ENCODE measurements at places on chromosomes 3 and 15. TPM values are rescaled to one million over a fixed set of nuclear protein-coding genes. Genes with fewer than 3 reads are reported as not detected.

MYL3 gene
- total RNA-seq, result not detected

TTC21A gene
- total RNA-seq, result 2.8 TPM

GOLGA8R gene
- total RNA-seq, result 4.8 TPM

CHRM5 gene
- not detected for total RNA-seq

CLEC3B gene
- total RNA-seq, result 23.7 TPM

ROPN1B gene
- not detected for total RNA-seq

WDR5B gene
- 5.0 TPM for total RNA-seq

PLAAT1 gene
- total RNA-seq, result not detected

CTDSPL2 gene
- 71.1 TPM for total RNA-seq

HESX1 gene
- 0.85 TPM for total RNA-seq

STRA6 gene
- total RNA-seq, result 2.5 TPM

DOCK3 gene
- total RNA-seq, result 0.28 TPM

CFAP20DC gene
- total RNA-seq, result 2.0 TPM

CEP70 gene
- 26.8 TPM for total RNA-seq

ZMYND10 gene
- total RNA-seq, result 0.58 TPM

RARB gene
- 52.7 TPM for total RNA-seq

TJP1 gene
- 40.6 TPM for total RNA-seq

CEP19 gene
- 5.1 TPM for total RNA-seq

SLC7A14 gene
- 1.2 TPM for total RNA-seq

CA12 gene
- 195 TPM for total RNA-seq

MAP1A gene
- total RNA-seq, result 39.5 TPM

FGD5 gene
- 0.85 TPM for total RNA-seq

LINS1 gene
- 9.4 TPM for total RNA-seq

HDDC3 gene
- 21.5 TPM for total RNA-seq

SERPINI2 gene
- not detected for total RNA-seq

FOXL2 gene
- total RNA-seq, result 0.19 TPM

MYO5A gene
- total RNA-seq, result 50.2 TPM

CLPX gene
- 29.9 TPM for total RNA-seq

CLDN18 gene
- total RNA-seq, result not detected

PATL2 gene
- 0.56 TPM for total RNA-seq

FLNB gene
- total RNA-seq, result 105 TPM

IL12A gene
- total RNA-seq, result 1.2 TPM

TMEM207 gene
- not detected for total RNA-seq

SIN3A gene
- 18.6 TPM for total RNA-seq

CCR8 gene
- total RNA-seq, result not detected

ZNF501 gene
- 4.5 TPM for total RNA-seq

SYNPR gene
- not detected for total RNA-seq

FANCD2OS gene
- total RNA-seq, result not detected

MUSTN1 gene
- total RNA-seq, result 0.56 TPM

KLHL6 gene
- total RNA-seq, result under 0.01 TPM

DNAH12 gene
- 0.28 TPM for total RNA-seq

MAPKBP1 gene
- total RNA-seq, result 14.1 TPM

NLGN1 gene
- 6.1 TPM for total RNA-seq

FAM107A gene
- total RNA-seq, result not detected

Measured in regular cardiac myocyte (primary cell).